ENCODE measurements at places on chromosomes 1 and 21.

GRCh38 chr1:221347706-221348105, 394.2 kb downstream of the DUSP10 start:
- DNase-seq = no peak

GRCh38 chr1:106063510-106063909, 993.0 kb upstream of the PRMT6 start:
- peak; percentile 76 for DNase-seq

GRCh38 chr1:14778898-14779865, 180.7 kb downstream of the KAZN start:
- no peak for DNase-seq

- DNase-seq = no peak
Observed at GRCh38 chr1:196877964-196878363, 9.9 kb upstream of the CFHR4 start.

GRCh38 chr1:33087677-33088076, 6.7 kb downstream of the AZIN2 start:
- no peak for DNase-seq

- no peak for DNase-seq
Observed at GRCh38 chr1:164644268-164644667, 85.3 kb downstream of the PBX1 start.

DNA sequence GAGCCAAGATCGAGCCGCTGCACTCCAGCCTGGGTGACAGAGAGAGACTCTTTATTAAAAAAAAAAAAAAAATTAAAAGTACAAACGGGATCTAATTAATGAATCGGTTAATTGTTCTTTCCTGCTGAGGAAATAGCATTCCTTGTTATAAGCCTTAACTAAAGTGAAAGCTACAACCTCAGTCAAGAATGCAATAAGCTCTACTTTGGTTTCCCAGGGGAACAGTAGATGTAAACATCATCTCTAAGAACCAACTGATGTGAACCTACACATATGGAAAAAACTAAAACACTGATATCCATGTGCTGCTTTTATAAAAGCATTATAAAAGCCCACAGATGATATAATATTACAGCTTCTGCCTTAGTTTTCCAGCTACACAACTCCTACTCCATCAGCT, 41.9 kb downstream of the LPGAT1 start:
- DNase-seq = no peak

GRCh38 chr1:65904681-65905083, 112.0 kb downstream of the PDE4B start:
- DNase-seq = no peak

- DNase-seq = no peak
Observed at GRCh38 chr1:231597971-231598370, 28.6 kb upstream of the DISC1 start.

DNA sequence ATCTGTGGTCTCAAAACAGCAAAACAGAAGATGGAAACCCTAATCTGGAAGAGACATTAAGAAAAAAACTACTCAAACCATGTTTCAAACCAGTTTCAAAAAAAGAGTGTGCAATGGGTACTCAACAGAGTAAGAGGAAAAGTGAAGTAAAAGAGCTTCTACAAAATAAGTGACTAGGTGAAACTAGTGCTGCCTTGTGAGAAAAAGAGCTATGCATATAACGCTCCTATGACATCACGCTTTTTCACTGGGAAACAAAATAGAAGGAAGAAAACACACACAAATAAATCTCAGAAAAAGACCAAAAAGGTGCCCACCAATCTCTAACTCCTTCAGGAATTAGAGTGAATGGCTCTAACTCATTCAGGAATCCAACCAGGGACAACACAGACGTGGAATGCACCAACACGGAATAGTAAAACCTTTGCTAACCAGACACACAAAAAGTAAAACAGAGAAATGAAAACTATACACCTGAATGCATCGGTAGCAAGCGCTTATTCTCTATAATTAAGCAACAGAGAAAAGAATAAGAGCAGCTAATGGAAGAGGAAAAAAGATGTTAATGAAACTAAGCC, 1.3 kb downstream of the FOXJ3 start:
- no peak for DNase-seq

DNA sequence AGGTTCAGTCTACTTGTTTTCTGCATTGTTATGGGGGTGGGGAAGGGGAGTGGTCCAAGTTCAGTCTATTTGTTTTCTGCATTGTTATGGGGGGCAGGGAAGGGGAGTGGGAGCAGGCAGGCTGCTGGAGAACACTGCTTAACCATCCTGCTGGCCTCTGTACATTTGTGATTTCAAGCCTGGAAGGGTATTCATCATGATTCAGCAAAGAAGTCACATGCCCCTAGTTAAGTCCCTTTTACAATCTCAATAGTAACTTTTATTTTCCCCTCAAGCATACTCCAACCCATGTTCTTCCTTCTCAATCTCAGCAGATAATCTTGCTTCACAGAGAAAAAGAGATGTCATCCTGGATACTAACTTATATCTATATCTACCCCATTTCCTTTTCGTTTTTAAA, 7.9 kb downstream of the LYST start:
- no peak for DNase-seq

GRCh38 chr1:19313961-19314882, 2.1 kb downstream of the SLC66A1 start:
- DNase-seq = no peak
